ENCODE measurements at places on chromosomes 3 and 15.

GRCh38 chr15:96336596-96337364 is 6.3 kb downstream of the NR2F2 start:
- no peak for DNase-seq

DNA sequence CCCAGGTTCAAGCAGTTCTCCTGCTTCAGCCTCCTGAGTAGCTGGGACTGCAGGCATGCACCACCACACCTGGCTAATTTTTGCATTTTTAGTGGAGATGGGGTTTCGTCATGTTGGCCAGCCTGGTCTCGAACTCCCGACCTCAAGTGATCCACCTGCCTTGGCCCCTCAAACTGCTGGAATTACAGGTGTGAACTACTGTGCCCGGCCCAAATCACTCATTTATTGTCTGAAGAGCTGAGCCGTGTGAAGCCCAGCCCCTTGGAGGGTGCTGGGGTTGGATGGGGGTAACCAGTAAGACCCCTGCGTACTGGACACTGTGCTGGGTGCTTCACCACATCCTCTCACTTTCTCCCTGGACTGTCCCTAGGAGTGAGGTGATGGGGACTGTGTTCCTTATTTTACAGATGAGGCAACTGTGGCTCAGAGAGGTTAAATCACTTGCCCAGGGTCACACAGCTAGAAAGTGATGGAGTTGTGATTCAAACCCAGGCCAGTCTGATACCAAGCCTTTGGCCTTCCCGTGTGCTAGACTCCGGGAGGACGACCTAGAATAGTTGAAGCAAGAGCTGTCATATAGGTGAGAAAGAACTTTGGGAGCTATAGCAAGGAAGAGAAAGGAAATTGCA is 41.7 kb upstream of the IREB2 start:
- no peak for DNase-seq

DNA sequence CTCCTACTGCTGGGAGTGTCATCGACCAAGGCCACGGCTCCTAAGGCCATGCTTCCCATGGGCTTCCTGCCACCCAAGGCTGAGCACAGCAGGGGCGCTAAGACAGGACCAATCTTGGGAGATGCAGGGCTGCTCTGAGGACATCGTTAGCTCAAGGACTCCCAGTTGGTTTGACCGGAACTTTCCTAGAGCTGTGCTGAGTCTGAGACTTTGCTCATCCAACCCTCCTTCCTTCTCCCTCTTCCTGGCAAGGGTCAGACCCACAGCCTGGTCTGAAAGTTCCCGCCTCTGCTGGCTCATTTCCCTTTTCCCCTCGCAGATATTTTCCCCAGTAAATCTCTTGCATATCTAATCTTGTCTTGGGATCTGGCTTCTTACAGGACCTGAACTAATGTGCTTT is 57.2 kb downstream of the EPHB3 start:
- DNase-seq, result no peak

DNA sequence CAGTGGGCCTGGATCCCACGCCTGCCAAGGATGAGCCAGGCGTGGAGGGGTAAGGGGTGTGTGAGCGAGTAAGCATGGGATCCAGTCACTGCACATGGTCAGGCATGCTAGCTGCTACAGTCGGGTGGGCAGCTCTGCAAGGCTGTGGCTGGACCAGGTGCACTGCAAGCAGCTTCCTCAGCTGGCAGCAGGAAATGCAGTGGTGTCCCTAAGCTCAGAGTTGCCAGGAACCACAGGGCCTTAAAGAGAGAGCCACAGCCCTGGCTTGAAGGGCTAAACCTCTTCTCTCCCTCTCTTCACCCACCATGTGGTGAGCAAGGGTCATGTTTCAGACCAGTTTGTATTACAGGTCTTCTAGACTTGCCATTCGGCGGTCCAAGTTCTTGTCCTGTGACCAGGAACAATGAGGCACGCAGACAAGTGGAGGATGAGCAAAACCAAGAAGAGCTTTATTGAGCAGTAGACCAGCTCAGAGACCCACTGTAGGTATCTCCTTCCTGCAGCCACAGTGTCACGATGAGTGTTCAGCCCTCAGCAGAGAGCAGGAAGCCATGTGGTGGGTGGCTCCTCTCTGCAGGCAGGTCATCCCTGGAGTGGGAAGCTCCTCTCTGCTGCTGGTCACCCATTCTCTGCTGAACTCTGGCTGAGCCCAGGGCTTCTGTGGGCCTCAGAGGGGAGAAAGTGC is 511.9 kb downstream of the PYDC2 start:
- no peak for DNase-seq
